ENCODE measurements at places on chromosomes 6 and 20.

DNA sequence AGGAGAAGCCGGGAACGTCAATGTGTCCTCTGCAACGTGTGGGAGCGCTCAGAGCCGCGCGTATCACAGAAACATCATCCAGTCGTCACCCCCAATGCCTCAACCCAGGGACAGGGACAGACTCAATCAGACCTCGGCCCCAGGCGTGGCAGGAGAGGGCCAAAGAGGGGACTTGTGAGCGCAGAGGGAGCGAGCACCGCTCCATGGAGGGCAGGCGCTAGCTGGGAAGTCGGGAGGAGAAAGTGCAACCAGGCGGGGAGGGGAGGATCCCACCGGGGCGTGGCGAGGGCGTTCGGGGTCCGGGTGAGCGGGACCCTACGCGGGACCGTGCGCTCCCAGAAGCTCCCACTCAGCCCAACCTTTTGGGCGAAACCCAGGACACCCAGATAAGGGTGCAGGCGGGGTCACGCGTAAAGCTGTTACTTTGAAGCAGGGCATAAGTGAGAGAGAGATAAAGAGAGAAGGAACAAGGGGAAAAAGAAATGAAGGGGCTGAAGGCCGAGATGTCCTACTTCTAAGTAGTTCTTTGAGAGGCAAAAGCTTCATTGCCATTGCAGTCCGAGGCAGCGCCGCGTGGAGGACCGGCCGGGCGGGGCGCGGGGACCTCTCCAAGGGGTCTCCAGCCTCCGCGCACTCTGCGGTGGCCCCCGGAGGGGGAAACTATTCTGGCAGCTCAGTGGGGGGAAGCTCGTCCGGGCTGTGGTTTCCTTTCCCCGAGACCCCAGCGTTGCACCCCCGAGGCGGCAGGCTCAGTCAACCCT, 862 bp upstream of the SOBP start:
- no peak for DNase-seq

DNA sequence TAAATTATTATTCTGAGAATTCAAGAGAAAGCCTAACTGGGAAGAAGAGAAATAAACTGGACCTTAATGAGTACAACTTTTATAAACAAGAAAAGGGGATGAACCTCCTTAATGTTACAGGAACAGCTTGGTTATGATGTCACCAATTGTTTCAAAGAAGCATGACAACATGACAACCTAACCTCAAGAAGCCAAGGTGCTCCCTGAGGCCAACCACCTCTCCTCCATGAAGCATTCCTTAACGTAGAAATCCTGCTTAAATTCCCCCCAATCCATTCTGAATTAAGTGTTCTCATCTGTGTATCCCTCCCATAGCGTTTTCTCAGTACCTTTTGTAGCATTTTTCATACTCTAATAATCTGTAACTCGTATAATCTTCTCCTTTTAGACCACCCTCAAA, 1.7 kb downstream of the HBS1L start:
- no peak for DNase-seq

GRCh38 chr6:41914869-41915530, 5.9 kb downstream of the MED20 start:
- DNase-seq: no peak

- no peak for DNase-seq
Measured at GRCh38 chr6:170205126-170205525, 85.8 kb downstream of the DLL1 start.

DNA sequence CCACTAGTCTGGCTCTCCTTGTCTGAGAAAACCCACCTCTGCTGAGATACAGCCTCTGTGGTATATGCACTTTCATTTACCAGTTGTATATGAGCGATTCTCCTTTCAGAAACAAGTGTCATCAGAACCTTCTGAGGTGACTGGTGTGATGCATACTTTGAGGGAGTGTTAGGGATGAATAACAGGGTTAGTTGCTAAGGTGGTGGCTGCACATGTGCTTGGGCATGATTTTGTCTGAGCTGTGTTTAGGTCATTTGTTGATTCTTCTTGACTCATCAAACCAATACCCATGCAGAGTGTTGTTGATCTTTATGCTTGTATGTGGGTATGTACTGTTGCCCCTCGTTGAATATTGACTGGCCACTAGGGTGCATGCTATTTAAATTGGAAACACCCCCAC, 25.7 kb downstream of the DTD1 start:
- no peak for DNase-seq

DNA sequence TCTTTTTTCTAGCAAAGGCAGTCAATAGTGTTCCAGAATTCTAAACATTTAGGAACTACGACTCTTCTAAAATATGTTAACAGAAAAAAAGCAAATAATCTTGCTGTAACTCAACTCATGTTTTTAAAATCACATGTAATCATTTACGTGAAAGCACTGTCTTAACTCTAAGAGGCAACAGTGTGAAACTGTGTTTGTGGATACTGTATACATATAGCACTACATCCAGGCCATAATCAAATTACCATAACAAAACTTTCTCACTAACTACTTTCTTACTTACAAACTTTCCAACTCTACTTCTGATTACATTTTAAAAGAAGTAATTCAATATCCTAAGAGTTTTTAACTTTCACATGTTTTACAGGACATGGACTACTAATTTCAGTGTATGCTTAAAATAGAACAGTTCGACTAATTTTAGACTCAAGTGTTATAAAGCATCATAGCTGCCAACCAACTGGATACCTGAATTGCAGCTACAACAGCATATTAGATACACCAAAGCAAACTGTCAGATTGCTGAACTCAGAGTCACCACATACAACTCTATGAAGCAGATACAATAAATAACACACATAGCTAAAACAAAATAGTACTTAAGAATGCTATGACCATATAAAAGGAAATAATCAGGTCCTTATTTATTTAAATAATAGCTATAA, 121.6 kb upstream of the BEND6 start:
- no peak for DNase-seq

- no peak for DNase-seq
Measured at GRCh38 chr20:995170-995569, 6.9 kb downstream of the RSPO4 start.

GRCh38 chr20:21087862-21088540, 18.2 kb downstream of the LINC00237 start:
- DNase-seq: no peak

GRCh38 chr6:165889636-165890403, 226.8 kb upstream of the PDE10A start:
- no peak for DNase-seq

DNA sequence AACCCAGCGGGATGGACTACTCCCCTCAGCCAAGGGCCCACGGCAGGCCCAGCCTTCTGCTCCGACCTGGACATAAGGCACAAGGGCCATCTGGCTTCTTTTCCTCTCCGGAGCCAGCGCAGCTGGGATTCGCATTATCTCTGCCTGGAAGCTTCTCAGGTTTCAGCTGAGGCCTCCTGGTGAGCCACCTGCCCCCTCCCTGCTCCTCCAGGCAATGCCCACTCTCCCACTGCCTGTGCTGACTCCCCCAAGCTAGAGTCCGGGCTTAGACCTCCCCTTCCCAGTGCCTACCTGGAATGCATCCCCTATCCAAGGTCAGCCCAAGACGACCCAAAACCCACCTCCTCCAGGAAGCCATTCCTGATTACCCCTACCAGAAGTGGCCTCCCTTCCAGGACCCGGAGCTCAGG, 60.7 kb downstream of the EZR start:
- peak; percentile 64 for DNase-seq

- DNase-seq: no peak
Measured at GRCh38 chr6:3247255-3248146, 11.2 kb upstream of the PSMG4 start.

DNA sequence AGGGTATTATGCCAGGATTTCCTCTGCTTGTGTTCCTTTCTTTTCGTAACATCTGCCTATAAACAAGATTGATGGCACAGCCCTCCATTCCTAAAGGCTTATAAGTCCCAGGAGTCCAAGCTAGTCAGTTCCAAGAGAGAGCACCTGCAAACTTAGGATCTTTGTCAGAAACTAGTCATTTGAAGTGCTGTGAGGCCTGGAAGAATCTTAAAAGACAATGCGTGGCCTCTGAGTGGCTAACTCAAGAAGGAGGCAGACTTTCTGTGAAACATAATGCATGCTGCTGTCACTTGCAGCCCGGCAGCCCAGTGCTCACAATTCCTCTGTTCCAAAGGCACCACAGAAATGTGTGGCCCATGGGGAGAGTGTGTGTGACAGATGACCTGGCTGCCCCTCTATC, 135.0 kb upstream of the SUPT3H start:
- no peak for DNase-seq

DNA sequence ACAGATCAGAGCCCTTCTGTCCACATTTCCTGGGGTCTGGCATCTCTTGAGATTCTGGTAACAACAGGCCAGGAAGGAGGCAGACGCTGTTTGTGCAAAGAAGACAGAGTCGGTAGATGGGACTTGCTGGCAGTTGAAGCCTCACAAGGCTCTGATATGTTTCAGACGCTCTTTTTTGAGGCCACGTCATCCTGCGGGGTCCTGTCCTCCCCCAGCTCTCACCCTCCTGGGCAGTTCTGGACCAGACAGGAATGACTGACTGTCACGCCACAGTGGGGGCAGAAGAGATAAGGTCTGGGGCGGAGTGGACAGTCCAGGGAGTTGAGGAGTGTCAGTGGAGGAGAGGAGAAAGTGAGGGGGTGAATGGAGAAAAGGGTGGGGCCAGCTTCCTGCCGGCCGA, 87.1 kb upstream of the SULF2 start:
- no peak for DNase-seq

DNA sequence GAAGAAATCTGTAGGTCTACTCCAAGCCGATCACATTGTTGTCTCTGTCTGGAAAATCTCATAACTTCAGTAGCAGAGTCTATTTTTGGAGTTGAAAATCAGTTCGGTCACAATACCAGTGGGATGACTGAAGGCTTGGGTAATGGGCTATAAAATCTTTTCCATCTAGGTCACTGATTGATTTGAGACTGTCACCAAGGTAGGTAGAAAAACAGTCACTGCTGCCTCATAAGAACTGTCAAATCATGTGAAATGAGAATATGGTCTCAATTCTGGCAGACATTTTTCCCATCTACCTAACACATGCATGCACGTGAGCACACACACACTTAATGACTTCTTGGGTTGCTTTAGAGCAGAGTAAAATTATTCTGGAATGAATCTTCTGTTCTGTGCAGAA, 1162.8 kb upstream of the CITED2 start:
- DNase-seq: no peak

GRCh38 chr6:106090001-106090400, 3.9 kb downstream of the PRDM1 start:
- no peak for DNase-seq

DNA sequence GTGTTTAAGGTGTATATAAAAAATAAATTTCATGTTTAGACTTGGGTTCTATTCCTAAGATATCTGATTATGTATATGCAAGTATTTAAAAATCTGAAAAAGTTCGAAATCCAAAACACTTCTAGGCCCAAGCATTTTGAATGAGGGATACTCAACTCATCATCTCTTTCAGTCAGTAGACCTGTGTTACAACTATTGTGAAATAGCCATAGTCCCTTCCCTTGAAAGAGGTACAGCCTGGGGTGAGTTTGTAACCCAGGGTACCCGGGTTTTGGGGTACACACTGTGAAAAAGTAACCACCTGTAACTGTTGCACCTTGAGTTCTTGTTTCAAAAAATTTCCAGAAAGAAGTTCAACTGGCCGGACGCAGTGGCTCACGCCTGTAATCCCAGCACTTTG, 76.6 kb upstream of the DOK5 start:
- DNase-seq: no peak

DNA sequence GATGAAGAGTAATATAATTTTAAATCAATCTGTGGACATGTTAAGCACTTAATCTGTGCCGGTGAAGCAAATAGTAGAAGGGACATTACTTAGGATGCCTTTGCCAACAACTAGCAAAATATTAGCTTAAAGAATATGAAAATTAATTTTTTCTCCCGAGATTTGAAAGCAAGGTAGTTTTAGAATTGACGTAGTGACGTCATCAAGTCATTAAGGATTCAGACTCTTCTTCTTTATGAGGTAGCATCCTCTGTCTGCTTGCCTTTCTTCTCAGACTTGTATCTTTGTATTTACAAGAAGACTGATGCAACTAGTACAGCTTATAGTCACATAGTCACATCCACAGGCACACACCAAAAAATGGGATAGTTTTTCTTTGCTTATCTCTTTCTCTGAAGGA, 374.4 kb downstream of the MMUT start:
- DNase-seq: no peak

GRCh38 chr6:82988930-82989351, 76.7 kb downstream of the UBE3D start:
- no peak for DNase-seq

- DNase-seq: no peak
Measured at GRCh38 chr20:50487397-50487796, 22.8 kb upstream of the PTPN1 start.

GRCh38 chr6:105038259-105038658, 81.4 kb downstream of the LIN28B start:
- no peak for DNase-seq

- no peak for DNase-seq
Measured at GRCh38 chr20:58081846-58082245, 146.6 kb downstream of the ANKRD60 start.

DNA sequence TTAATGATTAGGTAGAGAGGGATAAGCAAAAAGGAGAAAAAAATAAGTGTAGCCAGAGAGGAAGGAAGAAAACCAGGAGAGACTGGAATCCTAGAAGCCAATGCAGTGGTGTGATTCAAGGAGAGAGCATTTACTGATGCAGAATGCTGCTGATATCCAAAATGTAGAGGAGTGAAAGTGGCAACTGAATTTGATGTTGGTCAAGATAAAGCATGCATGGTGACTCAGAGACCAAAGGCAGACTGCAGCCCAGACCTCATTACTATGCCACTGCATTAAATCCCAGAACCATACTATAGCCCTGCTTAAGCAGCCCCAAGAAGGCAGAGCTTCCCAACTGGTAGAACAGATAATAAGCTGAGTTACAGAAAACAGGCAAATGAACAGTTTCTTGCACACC, 15.8 kb downstream of the KLHL32 start:
- DNase-seq: no peak

DNA sequence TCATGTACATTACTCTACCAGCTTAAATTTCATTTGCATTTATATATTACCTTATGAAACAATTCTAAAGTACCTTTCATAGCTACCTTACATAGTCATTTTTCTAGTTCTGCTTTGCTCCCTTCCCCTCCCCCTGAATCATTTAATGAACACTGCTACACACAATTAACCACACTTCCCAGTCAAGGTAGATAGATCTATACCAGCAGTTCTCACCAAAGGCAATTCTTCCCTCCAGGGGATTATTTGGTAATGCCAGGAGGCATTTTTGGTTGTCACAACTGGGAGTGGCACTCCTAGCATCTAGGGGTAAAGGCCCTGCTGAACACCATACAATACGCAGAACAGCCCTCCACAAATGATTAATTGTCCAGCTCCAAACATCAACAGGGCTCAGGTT, 143.9 kb upstream of the SHLD1 start:
- DNase-seq: no peak

- no peak for DNase-seq
Measured at GRCh38 chr6:20033697-20034407, 178.4 kb downstream of the MBOAT1 start.

GRCh38 chr20:37404461-37404890, 58.5 kb downstream of the SRC start:
- DNase-seq: no peak

DNA sequence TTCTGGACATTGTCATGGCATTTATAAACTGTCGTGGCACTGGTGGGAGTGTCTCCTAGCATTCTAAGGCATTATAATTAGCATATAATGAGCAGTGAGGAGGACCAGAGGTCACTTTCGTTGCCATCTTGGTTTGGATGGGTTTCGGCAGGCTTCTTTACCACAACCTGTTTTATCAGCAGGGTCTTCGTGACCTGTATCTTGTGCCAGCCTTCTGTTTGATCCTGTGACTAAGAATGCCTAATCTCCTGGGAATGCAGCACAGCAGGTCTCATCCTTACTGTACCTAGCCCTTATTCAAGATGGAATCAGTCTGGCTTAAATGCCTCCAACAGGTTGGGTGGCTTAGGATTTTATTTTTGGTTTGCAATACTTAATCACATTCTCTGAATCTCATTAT, 142.7 kb upstream of the GGTLC1 start:
- DNase-seq: no peak

Measured in SHP77 treated with DMSO at 0.1 percent for 48 hours (cell line).